AG04450 (cell line): ENCODE measurements at places on chromosomes 16 and 17. TPM values are rescaled to one million over a fixed set of nuclear protein-coding genes. Genes with fewer than 3 reads are reported as not detected.

Gene CBX4
- polyA plus RNA-seq = 6.6 and 7.6 TPM in 2 replicates

Gene CCL1
- polyA plus RNA-seq = not detected in 2 replicates

GRCh38 chr17:39928858-39929645, 1.5 kb downstream of the LRRC3C start:
- peak; percentile 77 for DNase-seq

- DNase-seq = no peak
These were observed 715.9 kb upstream of the RBFOX1 start for GRCh38 chr16:6616746-6617145.

DNA sequence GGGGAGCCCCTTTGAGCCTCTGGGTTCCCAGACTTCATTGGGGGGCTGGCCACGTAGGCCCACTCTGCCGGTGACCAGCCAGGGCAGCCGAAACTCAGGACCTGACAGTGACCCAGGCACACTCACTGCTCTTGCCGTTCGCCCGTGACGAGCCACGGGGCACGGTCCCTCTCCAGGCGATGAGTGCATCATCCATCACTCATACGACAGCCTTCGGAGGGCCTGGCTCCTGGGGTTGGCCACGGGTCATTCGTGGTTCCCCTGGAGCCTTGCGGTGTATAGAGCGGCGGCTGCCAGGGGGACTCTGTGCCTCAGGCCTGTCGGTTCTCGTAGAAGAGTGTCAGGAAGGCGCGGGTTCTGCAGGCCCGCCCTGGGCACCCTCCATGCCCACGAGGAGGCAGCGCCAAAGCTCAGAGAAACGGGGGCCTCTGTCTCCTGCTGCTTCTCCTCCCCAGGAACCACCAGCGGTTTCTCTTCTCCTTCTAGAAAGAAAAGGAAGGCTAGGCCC, 11.2 kb upstream of the NUDT16L1 start:
- DNase-seq = no peak

Gene KRT23
- 0.06 TPM in 1 of 2 replicates, not detected in the other for polyA plus RNA-seq
